ENCODE measurements at places on chromosomes 2 and 18. TPM values are rescaled to one million over a fixed set of nuclear protein-coding genes. Genes with fewer than 3 reads are reported as not detected.

The ALPP gene
- total RNA-seq, result not detected

The SP9 gene
- not detected for total RNA-seq

The PDE11A gene
- total RNA-seq, result 1.2 TPM

The TMEM247 gene
- total RNA-seq, result not detected

The CRYGC gene
- not detected for total RNA-seq

The MOB1A gene
- total RNA-seq, result 179 TPM

The RAD51AP2 gene
- not detected for total RNA-seq

The UGT1A4 gene
- not detected for total RNA-seq

The SP3 gene
- total RNA-seq, result 98.3 TPM

The TWSG1 gene
- 16.1 TPM for total RNA-seq

The KCNF1 gene
- total RNA-seq, result not detected

The IKZF2 gene
- total RNA-seq, result 21.1 TPM

The POTEC gene
- total RNA-seq, result not detected

The CFAP53 gene
- 0.52 TPM for total RNA-seq

The MBOAT2 gene
- total RNA-seq, result 25.2 TPM

The IWS1 gene
- 59.7 TPM for total RNA-seq

The NT5C1B gene
- total RNA-seq, result not detected

The CYS1 gene
- total RNA-seq, result 1.7 TPM

The ARHGEF33 gene
- total RNA-seq, result 0.34 TPM

The BCL11A gene
- total RNA-seq, result 86.5 TPM

The DSG1 gene
- total RNA-seq, result not detected

The TAF1B gene
- 11.5 TPM for total RNA-seq

The ANKRD30BL gene
- total RNA-seq, result not detected

The NOL4 gene
- total RNA-seq, result not detected

The RGPD3 gene
- total RNA-seq, result 1.2 TPM

The CABYR gene
- 2.3 TPM for total RNA-seq

The SLC9A4 gene
- total RNA-seq, result not detected

The CTAGE1 gene
- total RNA-seq, result not detected

The HNMT gene
- 59.7 TPM for total RNA-seq

Measured in spleen (tissue), 13 donors.